Stimulated activated CD4-positive, alpha-beta T cell treated with anti-CD3 and anti-CD28 coated beads, Interleukin-1b, Interleukin-23, amount 100 ng/mL, for 1 hour (primary cell): ENCODE measurements at places on chromosomes 11 and 22.

DNA sequence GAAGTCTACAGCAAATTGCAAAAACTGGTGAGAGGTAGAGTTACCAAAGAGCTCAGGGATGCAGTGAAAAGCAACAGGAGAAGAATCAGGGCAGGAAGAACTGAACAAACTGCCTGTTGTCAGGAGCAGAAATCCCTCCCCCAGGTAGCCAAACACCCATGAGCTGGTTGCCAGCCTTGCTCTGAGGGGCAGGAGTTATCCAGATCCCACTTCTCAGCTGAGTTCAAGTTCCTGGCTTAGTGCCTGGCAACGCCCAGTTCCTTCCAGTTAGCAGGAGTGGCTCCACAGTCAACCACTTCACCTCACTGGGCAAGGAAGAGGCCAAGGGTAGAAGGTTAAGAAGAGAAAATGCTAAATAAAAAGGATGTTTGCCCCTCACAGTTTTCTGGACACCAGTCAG lies 1.9 kb upstream of the MPZL2 start:
- no peak for DNase-seq

GRCh38 chr11:90428836-90429235 lies 206.0 kb upstream of the CHORDC1 start:
- DNase-seq, result no peak

GRCh38 chr22:26700886-26701285 lies 43.5 kb downstream of the MIAT start:
- DNase-seq, result no peak

- no peak for DNase-seq
Measured at GRCh38 chr22:48393041-48393370, 1434.7 kb downstream of the BRD1 start.

DNA sequence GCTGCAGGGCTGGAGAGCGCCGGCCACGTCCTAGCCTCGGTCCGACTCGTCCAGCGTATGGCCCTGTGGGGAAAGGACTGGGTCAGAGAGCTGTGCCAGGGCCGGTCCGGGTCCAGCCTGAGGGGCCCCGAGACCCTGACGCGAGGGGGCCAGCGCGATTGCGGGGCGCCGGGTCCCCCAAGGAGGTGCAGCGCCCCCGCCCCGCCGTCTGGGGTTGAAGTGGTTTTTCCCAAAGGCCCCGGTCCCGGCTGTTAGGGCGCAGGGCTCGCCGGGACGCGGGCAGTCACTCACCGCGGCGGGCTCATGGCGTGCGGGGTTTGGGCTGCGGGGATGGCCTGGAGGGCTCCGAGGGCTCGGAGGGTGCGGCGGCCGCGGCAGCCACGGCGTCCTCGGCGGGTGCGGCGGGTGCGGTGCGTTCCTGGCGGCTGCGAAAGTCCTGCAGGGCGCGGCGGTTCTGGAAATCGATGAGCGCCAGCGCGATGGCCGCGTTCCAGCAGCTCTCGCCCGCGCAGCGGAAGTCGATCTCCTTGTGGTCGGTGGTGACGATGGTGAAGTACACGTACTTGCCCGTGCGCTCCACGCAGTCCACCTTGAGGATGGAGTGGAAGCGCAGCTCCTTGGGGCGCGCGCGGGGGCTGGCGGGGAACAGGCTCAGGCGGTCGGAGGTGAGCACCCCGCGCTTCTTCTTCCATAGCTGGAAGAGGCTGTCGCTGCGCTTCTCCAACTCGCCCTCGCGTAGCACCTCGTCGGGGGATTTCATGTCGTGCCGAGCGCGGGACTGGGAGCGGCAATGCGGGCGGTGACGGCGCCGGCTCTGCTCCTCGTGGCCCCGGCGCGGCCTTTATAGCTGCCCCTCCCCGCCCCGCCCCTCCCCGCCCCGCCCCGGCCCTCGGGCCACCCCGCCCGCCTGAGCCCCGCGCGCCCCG lies at the start of gene PHLDA2:
Gene PHLDA2, minus strand, starts transcription at position 816 of the 926 bp plus-strand sequence. Its CDS starts 56 bp downstream, at position 760.
- no peak for DNase-seq

- DNase-seq, result no peak
Measured at GRCh38 chr22:49663311-49663711, 164.4 kb downstream of the BRD1 start.

DNA sequence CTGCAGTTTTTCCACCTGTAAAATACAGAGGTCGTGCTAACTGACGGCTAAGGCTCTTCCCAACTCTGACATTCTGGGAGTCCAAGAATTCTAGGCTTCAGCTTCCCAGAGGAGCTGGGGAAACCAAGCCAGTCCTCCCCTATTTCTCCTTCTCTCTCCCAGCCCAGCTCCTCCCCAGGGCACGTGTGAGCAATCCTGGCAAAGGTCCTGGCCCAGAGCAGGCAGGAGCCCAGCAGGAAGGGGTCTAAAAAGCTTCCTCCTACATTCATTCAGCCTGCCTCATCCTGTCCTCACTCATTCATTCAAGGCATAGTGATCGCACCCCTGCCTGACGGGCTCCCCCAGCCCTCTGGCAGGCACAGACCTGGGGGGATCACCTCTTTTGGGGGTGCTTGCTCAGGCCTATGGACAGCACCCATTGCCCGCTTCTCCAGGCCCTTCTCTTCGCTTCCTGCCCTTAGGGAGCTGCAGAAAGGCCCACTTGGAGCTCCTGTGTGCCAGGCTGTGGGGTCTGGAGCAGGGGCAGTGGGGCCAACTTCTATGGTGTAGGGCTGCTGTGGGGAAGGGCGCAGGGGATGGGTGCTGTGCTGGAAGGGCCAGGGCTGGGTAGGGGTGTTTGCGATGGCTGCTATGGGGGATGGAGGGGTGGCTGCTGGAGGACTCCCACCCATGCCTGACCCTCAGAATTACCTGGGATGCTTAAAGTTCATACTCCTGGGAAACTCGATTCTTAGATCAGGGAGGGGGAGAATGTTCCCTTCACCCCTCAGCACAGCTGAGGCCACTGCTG lies 9.8 kb downstream of the KCNC1 start:
- no peak for DNase-seq

- DNase-seq, result no peak
Measured at GRCh38 chr11:118291477-118292135, 12.9 kb upstream of the CD3E start.

DNA sequence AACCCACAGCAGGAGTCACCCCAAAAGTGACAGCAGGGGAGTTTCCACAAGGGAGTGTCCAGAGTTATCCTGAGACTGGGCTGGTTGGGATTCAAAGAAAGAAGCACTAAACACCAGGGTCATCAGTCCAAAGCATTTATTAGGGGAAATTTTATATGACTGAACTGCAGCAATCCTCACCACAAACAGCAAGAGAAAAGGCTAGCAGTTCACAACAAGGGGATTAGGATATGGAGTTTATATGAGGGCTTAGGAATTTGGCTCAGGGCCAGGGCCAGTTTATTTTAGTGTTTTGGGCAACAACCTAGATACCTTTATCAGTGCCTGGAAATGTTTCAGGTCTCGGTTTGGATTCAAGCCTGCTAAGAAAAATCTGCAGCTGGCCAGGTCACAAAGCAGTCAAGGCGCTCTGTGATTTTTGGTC lies 4.6 kb upstream of the TMEM126A start:
- DNase-seq, result no peak

GRCh38 chr11:94770563-94771120 lies 2.5 kb downstream of the AMOTL1 start:
- no peak for DNase-seq

DNA sequence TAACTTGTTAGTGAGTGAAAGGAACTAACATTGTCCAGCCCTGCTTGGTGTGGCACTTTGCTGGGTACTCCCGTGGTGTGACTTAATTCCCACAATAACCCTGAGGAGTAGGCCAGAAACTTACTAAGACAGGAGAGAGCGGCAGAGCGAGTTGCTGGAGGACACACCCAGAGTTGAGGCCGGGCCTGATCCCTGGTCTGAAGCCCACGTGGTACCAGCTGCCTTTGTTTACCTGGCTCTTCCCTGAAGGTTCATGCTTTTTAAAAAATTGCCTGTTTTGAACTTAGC lies 594 bp downstream of the MPST start:
- DNase-seq, result no peak

DNA sequence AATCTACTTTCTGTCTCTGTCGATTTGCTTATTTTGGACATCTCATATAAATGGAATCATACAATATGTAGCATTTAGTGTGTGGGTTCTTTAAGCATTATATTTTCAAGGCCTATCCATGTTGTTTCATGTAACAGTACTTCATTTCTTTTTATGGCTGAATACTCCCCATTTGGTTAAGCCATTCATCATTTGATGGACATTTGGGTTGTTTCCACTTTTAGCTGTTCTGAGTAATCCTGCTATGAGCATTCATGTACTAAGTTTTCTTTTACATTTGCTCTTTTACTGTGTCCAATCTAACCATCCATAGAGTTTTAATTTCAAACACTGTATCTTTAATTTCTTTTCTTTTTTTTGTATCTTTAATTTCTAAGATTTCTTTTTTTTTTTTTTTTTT lies 55.6 kb upstream of the SPTBN2 start:
- no peak for DNase-seq

DNA sequence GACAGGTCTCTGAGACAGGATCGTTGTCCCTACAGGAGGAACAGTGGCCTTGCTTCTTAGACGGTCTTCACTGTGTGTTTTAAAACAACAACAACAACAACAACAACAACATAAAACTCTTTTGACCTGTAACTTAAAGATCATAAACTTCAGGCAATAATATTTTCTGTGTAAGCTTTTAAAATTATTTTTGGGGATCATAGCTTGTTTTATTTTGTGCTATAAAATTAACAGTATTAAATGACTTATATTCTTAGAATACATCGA lies 13.8 kb upstream of the AIFM3 start:
- no peak for DNase-seq

- DNase-seq, result no peak
Measured at GRCh38 chr22:49148895-49149418, 678.7 kb downstream of the BRD1 start.

DNA sequence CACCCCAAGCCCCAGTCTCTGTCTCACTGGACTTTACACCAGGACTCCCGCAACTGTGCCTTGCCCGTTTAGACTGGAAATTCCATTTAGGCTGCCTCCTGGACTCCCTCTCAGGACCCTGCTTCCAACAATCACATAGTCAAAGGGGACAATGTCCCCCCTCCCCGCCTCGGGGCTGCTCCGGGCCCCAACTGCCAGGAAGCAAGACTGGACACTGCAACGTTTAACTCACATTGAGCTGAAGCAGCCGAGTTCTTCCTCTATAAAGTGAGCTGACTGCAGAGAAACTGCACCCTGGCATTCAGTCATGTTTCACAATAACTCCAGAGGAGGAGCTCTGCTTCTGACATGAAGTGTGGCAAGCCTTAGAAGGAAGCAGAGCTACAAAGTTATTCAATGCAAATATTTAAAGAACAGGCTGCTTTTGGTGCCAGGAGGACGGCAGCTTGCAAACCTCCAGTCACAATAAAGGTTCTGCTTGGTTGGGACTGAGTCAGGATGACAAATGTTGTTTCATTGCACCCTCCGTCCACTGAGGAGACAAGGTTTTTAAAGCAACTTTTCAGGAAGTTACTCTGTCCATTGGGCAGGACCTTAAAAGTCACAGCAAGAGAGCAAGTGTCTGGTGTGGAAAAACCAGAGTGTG lies 19.9 kb downstream of the PACSIN2 start:
- DNase-seq, result no peak

DNA sequence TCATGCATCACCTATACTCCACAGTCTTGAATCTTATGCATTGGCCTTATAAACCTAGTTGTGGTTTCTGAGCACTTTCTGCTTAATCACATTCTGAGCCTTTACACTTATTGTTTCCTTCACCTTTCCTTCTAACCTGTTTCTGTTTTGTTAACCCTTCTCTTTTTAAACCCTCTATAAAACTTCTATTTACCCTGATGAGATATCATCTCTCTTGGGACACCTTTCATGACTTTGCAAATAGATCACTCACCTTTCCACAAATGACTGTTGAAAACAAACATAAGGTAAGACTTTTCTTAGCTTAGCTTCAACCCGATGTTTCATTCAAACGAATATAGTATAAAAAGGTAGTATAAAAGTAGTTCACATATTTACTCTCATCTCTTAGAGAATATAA lies 483.6 kb downstream of the FAM181B start:
- no peak for DNase-seq

DNA sequence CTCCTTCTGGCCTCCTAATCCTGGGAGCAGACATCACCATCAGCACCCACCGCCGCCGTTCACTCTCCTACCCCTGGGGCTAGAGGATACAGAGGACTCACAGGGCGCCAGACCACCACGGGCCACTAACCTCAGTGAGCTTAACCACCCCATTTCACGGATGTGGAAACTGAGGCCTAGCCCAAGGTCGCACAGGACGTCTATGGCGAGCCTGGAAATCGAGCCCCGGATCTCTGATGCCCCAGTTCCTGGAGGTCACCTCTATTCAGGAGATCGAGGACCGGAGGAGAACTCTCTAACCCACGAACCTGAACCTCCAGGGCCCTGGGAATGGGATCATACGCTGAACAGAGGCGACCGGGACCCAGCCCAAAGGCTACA lies 349 bp downstream of the TIMM10 start:
- DNase-seq, result no peak

DNA sequence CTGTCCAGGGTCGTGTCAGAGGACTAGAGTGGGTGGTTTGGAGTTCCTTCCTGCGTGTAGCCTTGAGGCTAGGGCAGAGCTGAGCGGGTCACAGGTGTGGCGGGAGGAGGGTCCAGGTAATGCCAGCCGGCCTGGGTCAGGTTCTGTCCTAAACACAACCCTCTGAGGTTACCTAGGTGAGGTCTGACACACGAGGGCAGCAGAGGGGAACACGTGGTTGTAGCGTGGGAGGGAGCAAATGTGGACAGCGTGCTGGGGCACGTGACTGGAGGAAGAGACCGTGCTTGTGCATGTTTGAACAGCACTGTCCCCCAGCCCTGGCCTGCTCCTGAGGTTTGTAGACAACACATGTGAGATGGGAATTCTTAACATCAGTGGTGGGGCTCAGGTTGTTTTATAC lies 13.1 kb downstream of the MOV10L1 start:
- DNase-seq, result no peak

DNA sequence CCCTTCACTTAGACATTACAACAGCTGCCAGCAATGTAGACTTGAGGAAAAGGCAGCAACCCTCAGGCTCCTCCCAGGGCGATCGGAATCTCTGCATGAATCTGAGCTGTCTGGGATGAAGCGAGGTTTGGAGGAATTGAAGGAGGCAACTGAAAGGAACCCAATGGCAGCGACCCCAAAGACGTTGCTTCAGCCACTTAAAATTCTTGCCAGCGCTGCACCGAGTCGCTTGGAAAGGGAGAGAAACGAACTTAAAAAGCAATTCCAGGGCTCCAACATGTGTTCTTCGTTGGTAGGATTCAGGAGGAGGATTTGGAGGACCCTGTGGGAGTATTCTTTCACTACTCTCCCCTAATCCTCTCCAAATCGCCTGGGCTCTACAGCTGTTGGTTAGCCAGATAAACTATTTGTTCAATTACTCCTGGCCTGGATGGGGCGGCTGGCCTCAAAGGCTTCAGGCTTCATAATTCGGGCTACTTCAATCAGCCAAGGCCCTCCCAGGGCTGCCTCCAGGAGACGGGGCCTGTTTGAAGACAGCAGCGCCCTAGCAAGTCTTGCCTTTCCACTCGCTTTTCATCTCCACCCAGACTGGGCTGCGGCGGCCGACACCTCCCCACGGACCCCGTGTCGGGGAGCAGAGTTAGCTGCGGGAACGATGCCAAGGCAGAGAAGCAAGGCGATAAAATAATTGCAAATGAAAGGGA lies 72.4 kb upstream of the TMEM45B start:
- DNase-seq, result no peak

- no peak for DNase-seq
Measured at GRCh38 chr11:97079244-97079643, 689.4 kb downstream of the JRKL start.

- DNase-seq, result no peak
Measured at GRCh38 chr11:11338304-11338703, 14.7 kb downstream of the CSNK2A3 start.
